NCI-H460 (cell line): ENCODE measurements at places on chromosomes 1 and 21.

DNA sequence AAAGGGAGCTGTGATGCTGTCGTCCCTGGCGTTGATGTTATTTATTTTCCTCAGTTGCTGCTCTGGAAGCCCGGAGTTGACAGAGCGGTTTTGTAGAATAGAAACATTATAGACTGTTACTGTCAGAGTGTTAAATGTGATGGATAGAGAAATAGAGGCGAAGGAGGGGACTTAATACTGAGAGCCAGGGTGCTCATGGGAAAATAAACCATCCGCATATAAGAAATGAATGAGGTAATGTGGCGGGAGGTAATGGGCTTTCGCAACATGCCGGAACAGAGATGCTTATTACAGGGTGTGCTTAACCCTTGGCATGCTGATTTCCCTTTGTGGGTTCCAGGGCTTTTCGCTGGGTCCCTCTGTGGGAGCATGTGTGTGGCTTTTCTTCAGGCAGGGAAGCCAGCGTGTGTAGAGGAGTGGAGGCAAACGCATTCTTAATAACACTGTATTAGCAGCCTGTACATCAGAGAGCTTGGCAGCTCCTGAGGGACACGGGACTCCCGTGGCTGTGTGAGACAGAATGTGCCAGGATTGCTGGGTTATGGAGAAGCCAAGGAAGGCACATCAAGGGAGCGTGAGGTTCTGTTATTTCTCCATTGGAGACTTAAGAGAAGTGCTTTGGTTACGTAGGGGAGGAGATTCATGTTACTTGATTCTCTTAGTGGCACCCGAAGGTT, 141.0 kb downstream of the PBX1 start:
- peak; percentile 73 for DNase-seq

DNA sequence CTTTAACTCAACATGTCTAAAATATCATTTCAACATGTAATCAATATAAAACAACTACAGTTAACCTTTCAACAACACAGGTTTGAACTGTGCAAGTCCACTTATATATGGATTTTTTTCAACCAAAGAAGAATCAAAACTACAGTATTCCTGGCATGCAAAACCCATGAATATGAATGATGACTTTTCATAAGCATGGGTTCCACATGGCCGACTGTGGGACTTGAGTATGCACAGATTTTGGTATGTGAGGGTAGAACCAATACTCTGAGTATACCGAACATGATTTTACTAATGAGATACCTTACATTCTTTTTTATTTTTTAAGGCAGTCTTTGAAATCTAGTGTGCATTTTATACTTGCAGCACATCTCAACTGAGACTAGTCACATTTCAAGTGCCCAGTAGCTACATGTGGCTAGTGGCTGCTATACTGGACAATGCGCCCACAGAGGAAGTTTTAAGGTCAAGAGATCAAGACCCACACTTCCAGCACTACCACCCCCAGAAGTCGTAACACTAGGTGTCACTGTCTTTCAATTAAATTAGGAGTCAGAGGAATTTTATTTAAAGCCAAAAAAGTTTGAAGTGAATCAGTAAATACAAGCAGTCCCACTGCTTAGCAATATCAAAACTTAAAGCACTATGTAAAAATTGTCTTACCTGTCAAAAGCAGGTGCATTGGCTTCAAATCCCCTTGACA, 40.0 kb downstream of the SYNJ1 start:
- no peak for DNase-seq

GRCh38 chr21:38688068-38688467, 117.7 kb upstream of the ETS2 start:
- DNase-seq = no peak

DNA sequence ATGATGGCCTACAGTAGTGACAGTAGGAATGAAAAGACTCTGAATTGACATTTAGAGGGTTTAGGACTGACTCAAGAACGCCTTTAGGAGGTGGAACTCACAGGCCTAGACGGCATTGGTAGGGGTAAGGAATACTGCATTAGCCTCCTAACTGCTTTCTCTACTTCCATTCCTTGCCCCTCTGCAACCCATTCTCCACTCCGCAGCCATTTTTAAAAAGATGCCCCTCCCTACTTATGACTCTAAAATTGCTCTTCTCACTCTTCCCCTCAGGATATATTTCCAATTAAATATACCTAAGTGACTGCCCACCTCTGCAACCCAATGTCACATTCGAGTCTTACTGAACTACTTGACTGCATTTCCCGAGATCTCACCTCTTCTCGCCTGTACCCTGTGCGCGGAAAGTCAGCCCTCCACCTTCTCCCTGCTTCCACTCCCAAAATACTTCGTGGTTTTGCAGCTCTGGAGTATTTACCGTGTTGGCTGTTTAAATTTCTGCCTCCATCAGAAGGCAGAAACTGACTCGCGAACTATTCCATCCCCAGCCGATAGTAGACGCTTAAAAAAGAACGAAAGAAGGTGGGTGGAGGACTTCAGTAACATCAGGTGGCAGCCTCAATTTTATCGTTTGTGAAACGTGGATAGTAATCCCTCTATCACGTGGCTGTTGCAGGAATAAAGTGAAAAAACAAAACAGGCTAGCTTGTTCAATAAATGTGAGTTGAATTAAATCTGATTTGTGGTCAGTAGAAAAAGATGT, 1.1 kb upstream of the YBX1 start:
- no peak for DNase-seq

DNA sequence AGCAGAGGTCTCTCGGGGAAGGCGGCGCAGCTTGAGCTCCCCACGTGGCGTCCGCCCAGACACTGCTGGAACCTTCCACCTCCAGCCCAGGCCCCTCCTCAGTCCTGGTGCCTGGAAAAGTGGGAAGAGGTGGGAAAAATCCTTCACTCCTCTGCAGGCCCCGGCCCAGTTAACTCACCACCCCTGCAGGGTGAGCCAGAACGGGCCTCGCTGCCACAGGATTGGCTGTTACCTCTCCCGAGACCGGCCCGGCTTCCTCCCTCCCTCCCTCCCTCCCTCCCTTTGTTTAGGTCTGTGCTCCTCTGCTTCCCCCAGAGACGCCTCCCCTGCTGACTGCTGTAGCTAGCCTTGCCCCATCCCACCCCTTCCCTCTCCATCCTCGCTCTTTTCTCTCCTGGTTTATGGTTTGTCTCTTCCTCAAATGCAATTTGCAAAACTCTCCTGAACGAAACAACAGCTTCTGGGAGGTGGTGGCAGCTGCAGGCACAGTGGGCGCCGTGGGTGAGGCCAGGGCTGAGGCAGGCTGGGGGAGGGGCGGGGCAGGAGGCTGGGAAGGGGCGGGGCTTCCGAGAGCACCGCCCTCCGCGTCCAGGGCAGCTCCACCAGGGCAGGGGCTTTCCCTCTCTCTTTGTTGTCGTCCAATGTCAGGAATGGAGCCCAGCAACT, 6.5 kb downstream of the CAPN9 start:
- DNase-seq = peak; percentile 45

DNA sequence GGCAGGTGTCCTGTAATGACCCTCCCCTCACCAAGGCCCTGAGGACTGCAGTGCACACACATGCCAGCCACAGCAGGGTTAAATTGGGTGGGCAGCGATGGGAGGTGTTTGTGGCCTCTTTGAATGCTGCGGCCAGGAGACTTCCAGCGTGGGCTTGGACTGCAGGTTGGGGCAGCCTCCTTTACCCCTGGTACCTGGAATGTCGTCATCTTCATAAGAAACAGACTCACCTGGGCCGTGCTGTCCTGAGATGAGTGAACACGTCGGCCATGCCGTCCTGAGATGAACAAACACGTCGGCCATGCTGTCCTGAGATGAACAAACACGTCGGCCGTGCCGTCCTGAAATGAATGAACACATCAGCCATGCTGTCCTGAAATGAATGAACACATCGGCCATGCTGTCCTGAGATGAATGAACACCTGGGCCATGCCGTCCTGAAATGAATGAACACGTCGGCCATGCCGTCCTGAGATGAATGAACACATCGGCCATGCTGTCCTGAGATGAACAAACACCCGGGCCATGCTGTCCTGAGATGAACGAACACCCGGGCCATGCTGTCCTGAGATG, 50.1 kb upstream of the COL6A1 start:
- DNase-seq = no peak

DNA sequence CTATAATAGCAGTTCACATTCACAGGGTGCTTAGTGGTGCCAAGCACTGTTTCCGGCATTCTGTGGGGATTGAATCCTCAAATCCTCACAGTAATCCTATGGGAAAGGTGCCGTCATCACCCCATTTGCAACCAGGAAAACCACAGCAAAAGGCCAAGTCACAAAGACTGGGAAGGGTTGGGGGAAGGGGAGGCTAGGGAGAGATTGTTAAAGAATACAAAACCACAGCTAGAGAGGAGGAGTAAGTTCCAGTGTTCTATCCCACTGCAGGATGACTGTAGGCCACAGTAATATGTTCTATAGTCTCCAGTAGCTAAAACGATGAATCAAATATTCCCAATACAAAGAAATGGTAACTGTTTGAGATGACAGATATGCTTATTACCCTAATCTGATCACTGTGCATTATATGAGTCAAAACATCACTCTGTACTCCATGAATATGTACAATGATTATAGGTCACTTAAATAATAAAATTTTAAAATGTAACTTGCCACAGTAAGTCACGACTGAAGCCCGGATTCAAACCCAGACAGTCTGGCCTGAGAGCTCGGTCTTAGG, 256.8 kb downstream of the TOMM20 start:
- no peak for DNase-seq

DNA sequence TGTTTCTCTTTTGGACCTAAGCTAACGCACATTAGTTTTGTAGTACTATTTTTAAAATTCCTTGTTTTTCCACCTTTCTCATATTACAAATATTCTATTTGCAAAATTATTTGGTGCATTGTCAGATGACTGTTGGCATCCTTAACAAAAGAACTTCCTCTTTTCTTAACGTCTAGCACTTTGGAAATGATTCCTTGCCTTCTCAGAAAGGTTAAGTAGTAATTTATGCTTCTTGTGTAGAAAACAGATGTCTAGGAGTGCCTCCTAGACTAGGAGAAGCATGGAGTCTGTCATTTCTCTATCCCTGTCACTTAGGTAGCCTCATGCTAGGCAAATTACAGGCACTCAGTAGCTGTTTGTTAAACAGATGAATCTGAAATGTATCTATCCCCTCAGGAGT, 64.4 kb downstream of the HSPA13 start:
- DNase-seq = no peak

GRCh38 chr21:31235671-31236450, 108.2 kb downstream of the TIAM1 start:
- DNase-seq = no peak

DNA sequence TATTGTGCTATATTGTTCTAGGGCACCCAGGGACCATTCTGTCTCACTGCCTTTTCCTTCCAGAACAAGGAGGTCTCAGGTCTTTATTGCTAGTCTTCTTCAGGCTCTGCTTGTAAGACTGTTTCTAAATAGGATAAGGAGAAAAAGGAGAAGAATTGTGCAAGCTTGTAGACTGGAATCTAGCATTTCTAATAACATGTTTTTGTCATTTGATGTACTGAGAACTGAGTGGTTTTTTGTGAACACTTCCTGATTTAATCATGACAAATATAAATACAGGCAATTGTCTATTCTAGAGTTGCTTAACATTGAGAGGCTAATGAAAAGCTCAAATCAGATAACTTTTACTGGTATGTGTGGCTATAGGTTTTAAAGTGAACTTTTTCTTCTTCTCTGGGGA, 77.6 kb downstream of the CLIC4 start:
- DNase-seq = no peak
